ENCODE measurements at places on chromosomes 2 and 18.

DNA sequence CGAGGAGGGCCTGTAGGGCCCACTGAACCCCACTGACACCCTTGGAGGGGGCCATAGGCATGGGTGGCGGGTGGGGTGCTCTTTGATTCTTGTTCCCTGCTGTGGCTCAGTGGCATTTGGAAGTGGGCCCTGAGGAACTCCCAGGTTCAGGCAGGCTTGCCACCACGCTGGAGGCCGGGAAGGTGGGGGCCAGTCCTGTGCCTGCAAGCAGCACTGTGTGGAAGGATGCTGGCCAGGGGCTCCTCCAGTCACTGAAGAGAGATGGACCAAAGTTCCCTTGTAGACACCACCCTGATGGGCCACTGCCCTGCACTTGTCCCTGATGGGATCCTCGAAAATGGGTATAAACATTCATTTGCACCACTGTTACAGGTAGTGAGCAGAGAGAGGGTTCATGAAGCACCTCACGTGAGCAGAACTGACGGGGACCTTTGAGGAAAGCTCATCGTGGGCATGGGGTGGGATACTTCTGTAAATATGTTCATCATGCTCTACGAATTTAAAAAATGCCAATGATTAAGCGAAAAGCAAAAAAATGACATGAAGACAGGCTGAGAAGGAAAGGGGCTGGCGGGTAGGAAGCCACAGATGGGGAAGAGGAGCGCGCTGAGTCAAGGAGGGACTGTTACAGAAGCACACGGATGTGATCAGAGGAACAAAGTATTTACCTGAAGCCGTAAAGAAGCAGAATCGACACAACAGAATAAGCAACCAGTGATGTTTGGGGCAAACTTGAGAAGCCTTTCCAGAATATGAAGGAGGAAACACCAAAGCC lies 45.2 kb upstream of the ASB1 start:
- peaks cover 18% of the 10 kb centered on the region for H3K4me1 ChIP-seq
- no peak for DNase-seq
- no peak overlapping the region for H3K27ac ChIP-seq
- no peaks in the 10 kb centered on the region for H3K27me3 ChIP-seq
- H3K4me3 ChIP-seq = no peak overlapping the region

DNA sequence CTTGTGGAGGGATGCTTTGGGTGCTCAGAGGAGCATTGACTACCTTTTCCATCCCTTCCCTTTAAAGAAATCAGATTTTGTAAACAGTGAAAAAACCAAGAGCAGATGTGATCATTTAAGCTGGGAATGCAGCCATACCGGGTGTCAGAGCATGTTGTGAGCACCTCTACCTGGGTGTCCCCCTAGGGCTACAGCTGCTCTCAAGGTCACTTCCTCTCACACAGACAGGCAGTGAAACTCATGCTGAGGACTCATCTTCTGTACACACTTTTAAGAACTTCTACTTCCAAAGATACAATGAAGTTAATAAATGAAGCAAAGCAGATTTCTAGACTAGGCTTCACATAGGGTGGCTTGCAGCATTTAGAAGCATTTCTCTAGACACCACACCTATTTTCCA lies 48.4 kb upstream of the FRZB start:
- DNase-seq = no peak
- no peak overlapping the region for H3K4me3 ChIP-seq
- no peaks in the 10 kb centered on the region for H3K36me3 ChIP-seq
- no peak overlapping the region for H3K27ac ChIP-seq
- H3K4me1 ChIP-seq = no peaks in the 10 kb centered on the region

DNA sequence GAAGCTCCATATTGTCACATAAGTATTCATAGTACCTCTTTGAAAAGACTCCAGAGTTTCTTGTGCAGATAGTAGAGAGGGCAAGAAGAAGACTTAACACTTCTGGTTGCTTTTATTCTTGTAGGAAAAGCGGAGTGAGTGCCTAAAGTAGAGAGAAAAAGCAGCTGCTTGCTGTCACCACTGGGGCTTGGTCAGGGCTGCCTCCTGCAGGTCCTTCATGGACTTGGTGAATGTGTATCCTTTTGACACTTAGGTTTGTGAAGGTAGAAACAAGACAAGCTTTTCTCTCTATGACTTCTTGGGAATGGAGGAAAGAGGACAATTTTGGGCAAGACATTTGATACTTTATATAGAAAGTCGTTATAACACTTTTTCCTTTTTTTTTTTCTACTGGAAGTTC lies 312.8 kb upstream of the FANCL start:
- no peak for DNase-seq
- no peaks in the 10 kb centered on the region for H3K27me3 ChIP-seq
- H3K36me3 ChIP-seq = no peaks in the 10 kb centered on the region
- no peaks in the 10 kb centered on the region for H3K4me1 ChIP-seq
- no peak overlapping the region for H3K4me3 ChIP-seq
- no peak overlapping the region for H3K27ac ChIP-seq

- H3K27me3 ChIP-seq = no peaks in the 10 kb centered on the region
- no peak for DNase-seq
- H3K36me3 ChIP-seq = no peaks in the 10 kb centered on the region
- H3K27ac ChIP-seq = no peak overlapping the region
- H3K4me3 ChIP-seq = no peak overlapping the region
Observed at GRCh38 chr2:68536000-68536399, 68.6 kb downstream of the APLF start.

DNA sequence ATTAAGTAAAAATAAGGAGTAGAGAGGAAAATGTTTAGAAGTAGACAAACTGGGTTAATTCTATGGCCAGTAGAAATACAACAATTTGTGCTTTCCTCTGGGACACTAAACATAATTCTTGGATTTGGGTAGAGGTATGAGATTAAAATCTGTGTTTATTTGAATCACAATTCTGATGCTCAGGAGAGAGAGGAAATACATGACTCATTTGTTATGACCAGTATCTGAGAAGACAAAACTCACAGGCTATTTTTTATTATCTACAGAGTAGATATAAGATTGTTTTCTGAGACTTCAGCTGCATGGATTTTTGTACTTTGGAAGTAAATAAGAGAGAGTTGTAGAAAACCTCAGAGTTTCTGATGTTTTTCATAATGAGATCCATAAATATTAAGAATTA lies 315.7 kb upstream of the CWC22 start:
- no peaks in the 10 kb centered on the region for H3K4me1 ChIP-seq
- H3K4me3 ChIP-seq = no peak overlapping the region
- H3K36me3 ChIP-seq = no peaks in the 10 kb centered on the region
- DNase-seq = no peak

DNA sequence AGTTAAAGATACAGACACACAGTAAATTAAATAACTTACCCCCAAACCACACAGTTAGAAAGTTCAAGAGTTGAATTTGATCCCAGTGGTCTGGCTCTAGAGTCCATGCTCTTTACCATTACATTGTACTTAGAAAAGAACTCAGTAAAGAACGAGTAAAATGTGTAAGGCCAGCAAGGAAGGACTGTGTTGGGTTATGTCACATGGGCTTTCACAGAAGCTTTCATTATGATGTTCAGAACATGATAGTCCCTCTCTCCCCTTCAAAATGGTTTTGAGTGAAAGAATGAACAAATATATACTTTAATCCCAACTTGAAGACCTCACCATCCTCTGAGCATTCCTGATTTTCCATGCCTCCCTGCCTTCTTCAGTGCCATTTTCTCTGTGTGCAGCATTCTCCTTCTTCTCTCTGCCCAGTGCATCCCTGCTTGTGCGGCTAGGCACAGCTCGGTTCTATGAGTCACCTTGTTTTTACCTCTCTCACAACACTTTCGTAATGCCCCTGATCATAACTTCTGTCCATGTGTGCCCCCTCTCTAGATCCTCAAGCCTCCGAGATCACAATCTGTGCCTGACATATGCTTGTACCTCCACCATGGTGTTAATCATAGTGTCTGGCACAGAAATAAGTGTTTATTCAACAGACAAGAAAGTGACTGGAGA lies 22.0 kb downstream of the RASGRP3 start:
- no peak overlapping the region for H3K4me3 ChIP-seq
- H3K4me1 ChIP-seq = peaks cover 11% of the 10 kb centered on the region
- no peaks in the 10 kb centered on the region for H3K27me3 ChIP-seq
- DNase-seq = no peak

GRCh38 chr2:78977661-78978145 lies 47.8 kb upstream of the REG3G start:
- no peak overlapping the region for H3K27ac ChIP-seq
- no peaks in the 10 kb centered on the region for H3K36me3 ChIP-seq
- no peaks in the 10 kb centered on the region for H3K4me1 ChIP-seq
- H3K27me3 ChIP-seq = no peaks in the 10 kb centered on the region
- no peak for DNase-seq

DNA sequence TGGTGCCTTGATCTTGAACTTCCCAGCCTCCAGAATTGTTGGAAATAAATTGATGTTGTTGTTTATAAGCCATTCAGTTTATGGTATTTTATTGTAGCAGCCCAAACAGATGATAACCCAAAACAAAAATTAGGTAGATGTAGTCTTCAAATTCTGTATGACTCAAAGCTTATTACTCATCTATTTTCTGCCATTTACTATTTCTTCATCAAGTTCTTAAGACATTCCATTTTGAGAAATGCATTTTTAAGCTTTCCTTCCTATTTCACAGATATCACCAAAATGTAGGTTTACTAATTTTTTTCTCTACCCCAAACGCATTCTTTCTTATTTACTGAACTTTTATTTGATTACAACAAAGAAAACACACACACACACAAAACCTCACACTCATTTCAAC lies 148.2 kb downstream of the RND3 start:
- no peaks in the 10 kb centered on the region for H3K27me3 ChIP-seq
- H3K4me1 ChIP-seq = no peaks in the 10 kb centered on the region
- H3K27ac ChIP-seq = no peak overlapping the region
- DNase-seq = no peak
- H3K4me3 ChIP-seq = no peak overlapping the region

DNA sequence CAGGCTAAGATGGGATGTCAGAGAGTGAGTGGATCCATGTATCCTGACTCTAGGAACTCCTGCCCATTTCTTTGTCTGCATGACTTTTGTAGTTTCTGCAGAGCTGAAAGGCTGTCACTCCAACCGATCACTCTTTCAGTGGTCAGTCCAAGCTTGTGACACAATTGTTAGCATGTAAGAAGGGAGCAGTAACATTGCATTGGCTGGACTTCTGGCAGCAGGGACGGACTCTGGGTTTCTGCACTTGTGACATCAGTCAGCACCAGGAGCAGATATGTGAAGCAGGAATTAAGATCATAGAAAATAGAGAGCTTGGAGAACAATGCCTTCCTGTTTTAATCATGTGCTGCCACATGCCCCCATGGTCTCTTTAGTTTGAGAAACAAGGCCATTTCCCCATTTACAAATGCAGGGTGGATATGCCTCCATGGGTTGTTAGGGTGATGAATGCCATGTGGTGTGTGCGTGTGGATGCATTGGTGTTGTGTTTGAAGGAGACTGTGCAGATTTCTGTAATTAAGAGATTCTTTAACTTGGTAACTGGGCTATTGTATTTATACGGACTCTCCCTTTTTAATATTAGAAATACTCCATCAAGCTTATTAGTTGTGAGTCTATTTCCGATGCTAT lies 214.3 kb upstream of the EPHA4 start:
- H3K36me3 ChIP-seq = no peaks in the 10 kb centered on the region
- no peak overlapping the region for H3K27ac ChIP-seq
- DNase-seq = no peak
- H3K27me3 ChIP-seq = no peaks in the 10 kb centered on the region
- H3K4me1 ChIP-seq = no peaks in the 10 kb centered on the region
- no peak overlapping the region for H3K4me3 ChIP-seq

DNA sequence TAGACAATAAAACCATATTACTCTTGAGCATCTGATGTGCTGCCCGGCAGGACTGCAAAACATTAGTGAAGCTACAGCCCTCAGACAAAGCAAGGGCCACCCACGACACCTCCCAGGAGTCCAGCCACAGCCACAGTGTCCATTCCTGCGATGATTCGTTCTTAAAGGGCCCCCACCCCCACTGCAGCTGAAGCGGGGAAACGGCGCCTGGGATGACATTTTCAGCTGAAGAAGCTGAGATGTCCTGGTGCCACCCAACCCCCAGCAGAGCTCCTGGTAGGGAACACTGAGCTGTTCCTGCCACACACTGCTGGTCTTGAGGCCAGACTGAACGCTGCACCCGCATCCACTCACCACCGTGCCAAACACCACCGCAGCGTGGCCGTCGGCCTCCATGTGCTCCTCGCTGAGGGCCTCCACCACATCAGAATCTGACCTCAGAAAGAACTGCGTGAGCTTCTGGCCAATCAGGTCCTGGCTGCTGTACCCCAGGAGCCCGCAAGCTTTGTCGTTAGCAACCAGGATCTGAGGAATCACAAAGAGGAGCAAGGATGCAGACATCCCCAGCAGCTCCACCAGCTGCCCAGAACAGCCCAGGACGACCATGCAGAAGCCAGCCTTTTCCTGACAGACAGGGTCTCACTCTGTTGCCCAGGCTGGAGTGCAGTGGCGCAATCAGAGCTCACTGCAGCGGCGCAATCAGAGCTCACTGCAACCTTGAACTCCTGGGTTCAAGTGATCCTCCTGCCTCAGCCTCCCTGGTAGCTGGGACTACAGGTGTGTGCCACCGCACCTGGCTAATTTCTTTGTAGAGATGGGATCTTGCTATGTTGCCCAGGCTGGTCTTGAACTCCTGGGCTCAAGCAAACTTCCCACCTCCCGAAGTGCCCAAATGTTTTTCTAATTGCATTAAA lies 9.5 kb downstream of the PASK start:
- DNase-seq = no peak
- peaks cover 54% of the 10 kb centered on the region for H3K36me3 ChIP-seq
- no peaks in the 10 kb centered on the region for H3K27me3 ChIP-seq
- no peak overlapping the region for H3K4me3 ChIP-seq
- H3K4me1 ChIP-seq = no peaks in the 10 kb centered on the region
- H3K27ac ChIP-seq = no peak overlapping the region

GRCh38 chr2:12950957-12951656 lies 234.4 kb downstream of the TRIB2 start:
- no peaks in the 10 kb centered on the region for H3K36me3 ChIP-seq
- no peak overlapping the region for H3K4me3 ChIP-seq
- DNase-seq = no peak
- no peak overlapping the region for H3K27ac ChIP-seq
- H3K27me3 ChIP-seq = peaks cover 17% of the 10 kb centered on the region

DNA sequence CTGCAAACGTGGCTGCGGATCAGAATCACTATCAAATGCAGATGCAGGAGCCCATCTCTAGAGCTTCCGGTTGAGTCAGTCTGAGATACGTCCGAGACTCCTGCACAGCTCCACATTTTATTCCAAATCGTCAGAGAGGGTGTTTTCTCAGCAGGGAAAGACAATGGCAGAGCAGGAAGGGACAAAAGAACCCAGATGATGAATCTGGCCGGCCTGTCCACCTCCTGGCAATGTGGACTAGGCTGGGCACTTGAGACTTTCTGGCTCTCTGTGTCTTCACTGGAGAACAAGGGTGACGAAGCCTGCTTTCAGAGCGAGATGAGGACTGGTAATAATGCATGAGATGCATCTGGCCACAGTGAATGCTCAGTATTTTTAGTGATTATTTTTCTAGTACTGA lies 255.9 kb upstream of the MYT1L start:
- no peaks in the 10 kb centered on the region for H3K4me1 ChIP-seq
- no peak overlapping the region for H3K27ac ChIP-seq
- no peaks in the 10 kb centered on the region for H3K27me3 ChIP-seq
- no peak for DNase-seq
- H3K36me3 ChIP-seq = no peaks in the 10 kb centered on the region
